ENCODE measurements at places on chromosomes 7 and 10.

DNA sequence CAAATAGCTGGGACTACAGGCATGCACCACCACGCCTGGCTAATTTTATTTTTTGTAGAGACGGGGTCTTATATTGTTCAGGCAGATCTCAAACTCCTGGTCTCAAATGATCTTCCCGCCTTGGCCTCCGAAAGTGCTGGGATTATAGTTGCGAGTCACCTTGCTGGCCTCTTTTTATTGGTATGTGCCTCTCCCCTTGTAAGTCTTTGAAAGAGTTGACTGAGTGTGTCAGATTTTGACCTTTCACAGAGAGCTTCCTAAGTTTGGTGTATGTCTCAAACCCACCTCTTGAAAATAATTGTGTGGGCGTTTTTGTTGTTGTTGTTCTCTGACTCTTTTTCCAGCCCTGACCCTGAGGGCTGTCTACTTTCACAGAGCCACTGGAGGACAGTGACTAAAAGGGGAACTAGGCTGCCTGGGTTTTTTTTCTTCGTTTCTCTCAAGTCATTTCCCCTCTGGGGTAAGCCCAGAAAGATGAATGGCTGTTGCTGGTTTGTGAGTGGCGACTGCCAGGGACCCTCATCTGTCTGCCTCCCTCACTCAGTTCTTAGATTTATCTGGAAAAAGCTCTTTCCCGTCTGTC, 262.8 kb downstream of the ZEB1 start:
- no peak for DNase-seq

GRCh38 chr10:3828404-3829155, 43.6 kb upstream of the KLF6 start:
- DNase-seq: no peak

- DNase-seq: no peak
These were observed 471.7 kb downstream of the GRM8 start for GRCh38 chr7:126780993-126781392.

GRCh38 chr10:78371136-78371535, 337.5 kb downstream of the RPS24 start:
- no peak for DNase-seq

DNA sequence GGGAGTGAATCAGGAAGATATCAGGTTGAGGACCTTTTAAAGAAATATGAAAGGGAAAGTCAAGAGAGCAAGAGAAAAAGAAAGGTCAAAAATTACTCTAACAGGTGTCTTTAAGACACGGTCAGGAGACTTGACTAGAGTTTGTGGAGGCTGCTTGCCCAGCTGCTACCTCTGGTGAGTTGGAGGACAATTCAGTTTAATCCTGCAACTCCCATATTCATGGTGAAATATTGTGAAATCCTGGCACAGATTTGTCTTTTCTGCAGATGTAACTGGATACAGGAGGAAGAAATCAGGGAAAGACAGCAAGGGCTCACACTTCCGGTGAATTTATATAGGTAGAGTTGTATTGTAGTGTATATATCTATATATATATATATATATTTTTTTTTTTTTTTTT, 93.5 kb downstream of the AKAP9 start:
- no peak for DNase-seq

- no peak for DNase-seq
These were observed 254.3 kb downstream of the DYNC1I1 start for GRCh38 chr7:96026611-96027010.

DNA sequence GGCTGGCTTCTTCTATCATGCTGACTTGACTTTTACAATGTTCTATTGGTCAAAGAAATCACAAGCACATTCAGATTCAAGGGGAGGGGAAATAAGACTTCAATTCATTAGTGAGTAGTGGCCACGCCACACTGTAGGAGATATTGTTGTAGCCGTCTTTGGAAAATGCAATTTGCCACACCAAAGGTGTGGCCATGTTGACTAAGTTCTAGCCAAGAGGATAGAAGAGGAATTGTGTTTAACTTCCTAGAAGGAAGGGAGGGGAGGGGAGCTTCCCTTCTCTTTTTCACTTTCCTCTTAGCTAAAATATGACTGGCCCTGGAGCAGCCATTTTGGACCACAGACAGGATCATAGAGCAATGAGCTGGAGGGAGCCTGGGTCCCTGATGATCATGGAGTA, 3.4 kb upstream of the PRKAR2B start:
- DNase-seq: no peak
